HT1080 (cell line): ENCODE measurements at places on chromosomes 13 and 19. TPM values are rescaled to one million over a fixed set of nuclear protein-coding genes. Genes with fewer than 3 reads are reported as not detected.

DNA sequence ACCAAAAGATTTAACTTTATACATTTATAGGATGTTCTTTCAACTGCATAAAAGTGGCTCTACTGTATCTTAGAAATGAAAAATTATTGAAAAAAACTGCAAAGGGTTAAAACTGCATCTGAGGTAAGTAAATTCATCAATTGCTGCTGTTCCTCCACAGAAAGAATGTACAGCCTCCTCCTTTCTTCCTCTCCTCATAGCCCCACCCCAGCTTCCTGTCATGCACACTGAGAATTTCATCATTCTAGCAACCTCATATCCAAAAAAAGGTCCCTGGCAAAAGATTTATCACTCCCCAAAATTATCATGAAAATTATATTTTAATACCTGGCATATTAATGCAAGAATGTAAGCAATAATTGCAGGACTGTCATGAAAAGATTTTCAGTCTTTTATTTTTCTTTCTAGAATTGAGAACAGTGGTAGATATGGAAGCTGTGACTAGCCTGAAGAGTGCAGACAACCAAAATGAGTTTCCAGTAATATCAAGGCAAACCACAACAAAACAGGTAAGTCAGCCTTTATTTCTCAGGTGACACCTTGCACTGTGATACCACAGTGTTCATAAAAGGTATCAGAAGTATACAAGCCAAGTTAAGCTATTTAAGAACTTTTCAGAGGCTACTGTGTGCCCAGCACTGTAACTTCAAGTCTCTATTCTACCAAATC is 110.8 kb downstream of the SUCLA2 start:
- DNase-seq = no peak

GRCh38 chr13:98541701-98542203 is 35.2 kb downstream of the STK24 start:
- DNase-seq = no peak

Gene EEF2
- total RNA-seq = 1,252 and 1,397 TPM in 2 replicates

- DNase-seq = no peak
Observed at GRCh38 chr13:98537740-98538139, 39.2 kb downstream of the STK24 start.

Gene VRK3
- total RNA-seq = 18.9 and 20.9 TPM in 2 replicates

GRCh38 chr13:66723576-66723975 is 506.6 kb downstream of the PCDH9 start:
- no peak for DNase-seq

GRCh38 chr19:32397671-32398101 is 7.9 kb upstream of the DPY19L3 start:
- peak; percentile 60 for DNase-seq

Gene STK11
- total RNA-seq = 77.2 and 77.7 TPM in 2 replicates

Gene SYNE4
- not detected in 2 replicates for total RNA-seq

DNA sequence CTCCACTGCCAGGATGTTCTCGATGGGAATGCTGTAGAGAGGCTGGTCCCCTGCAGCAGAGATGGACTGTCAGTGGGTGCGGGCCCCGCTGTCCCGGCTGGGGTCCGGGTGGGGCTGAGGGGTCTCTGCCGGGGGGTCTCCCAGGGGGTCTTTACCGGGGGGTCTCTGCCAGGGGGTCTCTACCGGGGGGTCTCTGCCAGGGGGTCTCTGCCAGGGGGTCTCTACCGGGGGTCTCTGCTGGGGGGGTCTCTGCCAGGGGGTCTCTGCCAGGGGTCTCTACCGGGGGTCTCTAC is 25.7 kb upstream of the C13orf46 start:
- no peak for DNase-seq

GRCh38 chr19:54421169-54421516 is 5.9 kb downstream of the TTYH1 start:
- no peak for DNase-seq

GRCh38 chr13:70585109-70585508 is 476.9 kb upstream of the KLHL1 start:
- DNase-seq = no peak
